ENCODE measurements at places on chromosomes 5 and 9. TPM values are rescaled to one million over a fixed set of nuclear protein-coding genes. Genes with fewer than 3 reads are reported as not detected.

GRCh38 chr5:40914835-40915234 lies 5.5 kb downstream of the C7 start:
- no peak for DNase-seq

DNA sequence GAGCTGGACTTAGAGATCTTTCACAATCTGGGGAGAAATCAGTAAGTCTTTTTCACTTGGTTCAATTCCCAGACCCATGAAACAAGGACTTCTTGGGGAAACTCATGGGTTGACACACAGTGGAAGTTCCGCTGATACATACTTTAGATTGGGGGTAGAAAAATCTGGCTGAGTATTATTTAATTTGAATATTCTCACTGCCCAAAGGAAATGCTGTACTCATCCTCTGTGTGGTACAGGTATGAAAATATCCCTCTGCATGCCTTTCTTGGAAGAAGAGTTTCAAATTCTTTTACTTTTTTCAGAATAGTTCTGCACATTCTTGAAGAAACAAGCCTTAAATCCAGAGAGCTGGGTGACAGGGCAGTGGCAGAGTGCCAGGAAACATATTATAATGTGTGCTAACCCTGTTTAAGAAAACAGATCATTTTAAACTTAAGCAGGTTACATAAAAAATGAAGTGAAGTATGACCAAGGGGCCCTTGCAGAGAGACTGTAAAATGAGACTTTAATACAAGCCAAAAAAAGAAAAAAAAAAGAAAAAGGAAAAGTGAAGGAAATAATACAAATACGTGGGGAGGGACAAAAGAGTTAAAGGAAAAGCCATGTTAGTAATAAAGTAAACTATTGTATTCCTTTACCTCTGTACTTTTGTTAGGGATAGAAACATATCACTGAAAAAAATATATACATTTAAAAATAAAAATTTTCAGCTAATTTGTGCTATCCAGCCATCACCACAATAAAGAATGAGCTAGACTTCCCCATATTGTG lies 173.4 kb upstream of the NR3C1 start:
- no peak for DNase-seq

DNA sequence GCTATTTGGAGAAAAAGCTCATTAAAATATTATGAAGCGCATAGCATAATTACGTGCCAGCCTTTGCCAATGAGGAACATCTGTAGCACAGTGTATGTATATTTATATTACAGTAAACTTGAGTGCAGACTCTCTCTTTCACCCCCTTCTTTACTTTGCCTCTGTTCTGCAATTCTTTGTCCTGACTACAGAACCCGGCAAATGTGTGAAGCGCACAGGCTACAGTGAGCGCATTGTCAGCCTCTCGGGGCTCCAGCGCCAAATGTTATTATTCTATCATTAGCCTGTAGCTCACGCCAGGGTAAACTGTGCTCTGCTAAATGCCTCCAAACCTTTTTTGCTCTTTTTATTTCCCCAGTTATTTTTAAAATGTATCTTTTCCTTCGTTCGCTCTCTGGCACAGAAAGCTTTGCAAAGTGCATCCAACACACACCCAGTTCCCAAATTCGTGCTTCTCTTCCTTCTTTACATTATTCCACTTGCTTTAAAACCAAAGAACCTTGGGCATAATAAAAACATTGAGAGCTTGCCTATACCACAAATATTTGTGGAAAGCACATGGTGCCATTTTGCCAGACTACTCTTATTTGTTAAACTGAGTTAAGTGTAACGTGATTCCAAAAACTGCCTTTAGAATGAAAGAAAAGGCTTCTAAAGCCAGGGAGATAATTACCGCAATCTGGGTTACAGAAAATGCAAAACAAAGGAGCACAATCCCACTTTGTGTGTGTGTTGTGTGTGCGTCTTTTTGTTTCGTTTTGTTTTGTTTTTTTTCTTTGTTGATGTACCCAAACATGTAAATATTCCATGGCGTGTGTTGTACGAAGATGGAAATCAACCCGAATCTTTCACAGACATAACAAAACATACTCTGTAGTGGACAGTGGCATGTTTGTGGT lies 164.1 kb upstream of the MPDZ start:
- peak; percentile 65 for DNase-seq

DNA sequence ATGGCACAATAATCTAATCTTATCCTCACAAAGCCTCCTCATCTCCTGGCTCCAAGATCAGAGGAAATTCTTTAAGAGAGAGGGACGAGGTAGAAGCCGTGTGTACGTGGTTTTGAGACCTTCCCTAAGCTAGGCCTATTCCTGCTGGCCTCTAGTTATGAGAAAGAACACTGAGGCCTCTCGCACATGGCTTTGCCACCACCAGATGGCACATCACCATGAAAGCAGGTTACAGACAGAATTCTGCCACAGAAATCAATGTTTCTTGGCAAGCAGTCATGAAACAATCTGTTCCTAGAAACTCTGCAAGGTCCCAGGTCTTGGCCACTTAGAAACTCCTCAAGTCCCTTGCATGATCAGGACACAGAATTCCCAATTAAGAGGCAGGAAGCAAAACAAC lies 268.2 kb upstream of the TAS2R1 start:
- DNase-seq, result no peak

- no peak for DNase-seq
These were observed 479.4 kb downstream of the RASEF start for GRCh38 chr9:82583524-82583923.

GRCh38 chr5:14906628-14907027 lies 35.0 kb upstream of the ANKH start:
- DNase-seq, result no peak

- DNase-seq, result no peak
These were observed 1.1 kb downstream of the MAMDC2 start for GRCh38 chr9:70044490-70045307.

GRCh38 chr9:21324047-21324446 lies 11.2 kb downstream of the KLHL9 start:
- DNase-seq, result no peak

DNA sequence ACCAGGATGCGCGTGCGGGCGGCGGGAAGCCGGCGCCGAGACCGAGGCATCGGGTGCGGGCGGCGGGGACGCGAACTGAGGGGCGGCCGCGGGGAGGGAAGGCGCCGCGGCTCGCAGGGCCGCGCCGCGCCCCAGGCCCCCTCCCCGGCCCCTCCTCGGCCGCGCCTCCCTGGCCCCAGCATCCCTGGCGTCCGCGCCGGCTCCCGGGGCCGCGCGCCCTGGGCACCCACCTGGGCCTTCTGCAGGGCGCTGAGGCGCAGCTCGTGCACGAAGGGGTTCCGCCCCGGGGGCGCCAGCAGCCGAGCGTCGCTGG lies 324 bp downstream of the LPCAT1 start:
- DNase-seq, result no peak

- peak; percentile 69 for DNase-seq
These were observed 40.8 kb upstream of the GNPDA1 start for GRCh38 chr5:142053426-142054151.

The SNX24 gene
- polyA plus RNA-seq, result 26.1 TPM

The IFNE gene
- polyA plus RNA-seq, result not detected

All from muscle of arm (tissue), 14 donors.